Mammary microvascular endothelial cell (primary cell): ENCODE measurements at places on chromosomes 6 and 20. TPM values are rescaled to one million over a fixed set of nuclear protein-coding genes. Genes with fewer than 3 reads are reported as not detected.

The RIPOR3 gene
- total RNA-seq: not detected in 2 replicates

The KIAA1755 gene
- 0.34 TPM in 1 of 2 replicates, not detected in the other for total RNA-seq

The TSPO2 gene
- not detected in 2 replicates for total RNA-seq

The GSTA3 gene
- total RNA-seq: not detected in 2 replicates

The CDSN gene
- total RNA-seq: not detected in 2 replicates

The PPP1R14C gene
- total RNA-seq: not detected in 2 replicates

The SCUBE3 gene
- 0.13 and 0.15 TPM in 2 replicates for total RNA-seq

The TEAD3 gene
- 0.15 and 0.27 TPM in 2 replicates for total RNA-seq

The RFX6 gene
- total RNA-seq: not detected in 2 replicates

The IRF4 gene
- total RNA-seq: not detected in 2 replicates

The MATN4 gene
- total RNA-seq: 0.20 TPM in 1 of 2 replicates, not detected in the other

The GRIK2 gene
- total RNA-seq: not detected in 2 replicates

The HTR1E gene
- total RNA-seq: not detected in 2 replicates

The MUCL3 gene
- total RNA-seq: 0.07 TPM in 1 of 2 replicates, not detected in the other

The SAPCD1 gene
- total RNA-seq: 0.67 and 1.7 TPM in 2 replicates

The SLC17A2 gene
- not detected in 2 replicates for total RNA-seq

The VSX1 gene
- total RNA-seq: not detected in 2 replicates

The AFG1L gene
- 1.5 and 2.3 TPM in 2 replicates for total RNA-seq

The KIF13A gene
- 83.4 and 83.5 TPM in 2 replicates for total RNA-seq

The C6orf58 gene
- total RNA-seq: not detected in 2 replicates
